Stimulated activated CD8-positive, alpha-beta memory T cell treated with anti-CD3 and anti-CD28 coated beads, Interleukin-7, amount 100 ng/mL, for 1 hour (primary cell): ENCODE measurements at places on chromosomes 2 and 18.

- no peak for DNase-seq
These were observed 174.0 kb downstream of the MREG start for GRCh38 chr2:215839309-215839708.

DNA sequence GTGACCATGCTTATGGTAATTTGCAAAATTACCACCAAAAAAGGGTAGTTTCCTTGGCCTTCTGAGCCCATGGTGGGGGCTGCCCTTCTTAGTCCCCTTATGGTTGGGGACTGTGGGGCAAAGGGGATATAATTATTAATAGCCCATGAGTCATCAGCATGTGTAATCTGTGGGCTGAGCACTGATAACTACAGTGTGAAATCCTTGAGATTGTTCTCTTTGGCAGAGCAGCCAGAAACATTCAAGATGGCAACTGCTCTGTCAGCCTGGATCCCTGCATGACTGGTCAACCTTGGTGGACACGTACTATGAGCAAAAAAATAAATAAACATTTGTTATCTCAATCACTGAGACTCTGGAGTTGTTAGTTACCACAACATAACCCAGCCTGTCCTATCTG, 61.3 kb downstream of the MGAT4A start:
- DNase-seq: no peak

DNA sequence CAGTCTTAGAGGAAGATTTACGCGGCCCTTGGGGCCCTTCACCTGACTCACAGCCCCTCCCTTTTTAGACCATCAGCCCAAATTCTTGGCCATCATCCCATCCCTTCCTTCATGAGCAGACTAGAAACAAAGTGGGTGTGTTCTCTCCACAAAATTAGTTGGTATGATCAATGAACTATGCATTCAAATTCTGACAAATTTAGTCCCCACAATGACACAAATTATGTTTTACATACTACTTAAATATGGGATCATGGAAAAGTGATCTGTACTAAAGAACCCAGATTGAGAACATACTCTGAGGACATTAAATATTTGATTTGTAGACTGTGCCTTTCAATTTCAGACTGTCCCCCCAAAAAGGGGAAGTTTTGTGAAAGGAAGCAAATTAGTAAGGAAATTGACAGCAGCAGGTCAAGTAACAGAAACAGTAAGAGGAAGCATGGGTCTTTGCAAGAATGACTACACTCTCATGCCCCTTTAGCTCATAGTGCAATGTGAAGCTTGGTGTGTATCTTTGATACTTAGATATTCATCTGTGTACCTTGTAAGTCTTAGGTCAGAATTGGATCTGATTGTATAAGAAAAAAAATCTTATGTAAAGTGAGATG, 2.2 kb upstream of the MAPRE2 start:
- DNase-seq: no peak

DNA sequence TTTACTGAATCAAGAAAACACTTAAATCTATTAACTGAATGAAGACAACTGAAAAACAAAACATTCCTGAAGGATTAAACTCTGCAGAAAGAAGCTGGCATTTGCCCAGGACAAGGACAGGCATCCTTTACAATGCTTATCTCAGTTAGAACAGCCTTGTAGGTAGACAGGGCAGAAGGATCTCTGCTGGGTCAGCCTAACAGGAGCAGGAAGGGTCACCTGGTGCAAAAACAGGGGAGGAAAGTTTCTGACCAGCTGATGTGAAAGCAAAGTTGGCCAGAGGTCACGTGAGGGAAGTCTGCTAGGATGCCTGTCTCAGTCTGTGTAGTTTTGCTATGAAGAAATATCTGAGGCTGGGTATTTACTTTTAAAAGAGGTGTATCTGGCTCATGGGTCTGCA, 348.6 kb downstream of the ANAPC1 start:
- DNase-seq: no peak

DNA sequence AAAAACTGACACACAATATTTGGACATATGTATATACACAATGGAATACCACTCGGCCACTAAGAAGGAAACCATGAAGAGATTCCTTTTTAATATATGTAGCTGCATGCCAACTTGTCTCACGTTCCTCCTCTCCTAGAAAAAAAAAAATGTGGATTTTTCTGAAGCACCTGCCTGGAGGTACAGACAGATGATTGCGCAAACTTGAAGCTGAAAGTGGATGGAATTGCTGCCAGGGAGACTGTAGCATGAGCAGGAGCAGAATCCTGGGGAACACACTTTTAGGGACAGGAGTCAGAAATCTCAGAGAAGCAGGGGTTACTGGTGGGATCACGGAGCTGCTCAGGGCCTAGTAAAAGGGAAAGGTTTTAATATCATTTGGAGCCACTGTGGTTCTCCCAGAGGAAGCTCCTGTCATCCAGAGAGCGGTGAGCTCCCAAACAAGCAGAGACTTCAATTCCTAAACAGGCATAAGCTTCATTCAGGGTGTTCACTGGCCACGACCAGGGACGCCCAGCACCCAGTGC, 640 bp upstream of the SPR start:
- no peak for DNase-seq

DNA sequence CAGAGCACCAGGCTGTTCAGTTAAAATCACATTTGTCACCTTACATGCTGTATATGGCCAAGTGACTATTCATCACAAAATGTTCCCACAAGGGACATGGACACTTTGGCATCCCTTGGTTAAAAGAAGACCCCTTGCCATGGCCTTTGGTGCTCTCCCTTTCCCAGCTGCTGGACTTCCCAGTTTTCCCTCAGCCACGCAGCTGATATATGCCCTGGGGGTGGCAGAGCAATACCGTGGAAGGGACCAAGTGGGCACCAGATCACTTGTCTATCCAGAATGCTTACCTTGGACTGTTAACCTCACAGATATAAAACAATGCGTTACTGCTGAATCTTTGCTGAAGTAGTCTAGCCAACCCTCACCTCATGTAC, 35.3 kb downstream of the PAIP2B start:
- no peak for DNase-seq

- no peak for DNase-seq
These were observed 24.9 kb upstream of the ACOXL start for GRCh38 chr2:110707386-110707965.

DNA sequence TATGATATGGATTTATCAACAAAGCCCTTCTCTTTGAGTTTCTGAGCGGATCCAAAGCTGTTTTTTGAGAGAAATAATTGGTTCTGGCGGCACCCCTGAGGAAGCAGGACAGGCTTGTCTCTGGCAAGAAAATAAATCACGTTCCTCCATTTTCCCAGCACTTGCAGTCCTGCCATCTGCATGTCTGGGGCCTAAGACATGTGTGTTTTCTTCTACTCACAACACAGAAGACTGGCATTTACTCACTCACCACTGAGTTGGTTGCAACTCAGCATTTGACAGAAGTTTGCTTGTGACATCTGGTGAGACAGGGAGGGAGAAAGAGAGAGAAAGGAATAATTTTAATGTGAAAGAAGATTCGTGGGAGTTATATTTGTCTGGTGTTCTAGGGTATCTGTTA, 37.0 kb upstream of the YES1 start:
- DNase-seq: no peak

- DNase-seq: no peak
These were observed 171.0 kb downstream of the AFF3 start for GRCh38 chr2:99971326-99971900.

- DNase-seq: no peak
These were observed 294.5 kb upstream of the NT5C1B start for GRCh38 chr2:18883616-18884456.

DNA sequence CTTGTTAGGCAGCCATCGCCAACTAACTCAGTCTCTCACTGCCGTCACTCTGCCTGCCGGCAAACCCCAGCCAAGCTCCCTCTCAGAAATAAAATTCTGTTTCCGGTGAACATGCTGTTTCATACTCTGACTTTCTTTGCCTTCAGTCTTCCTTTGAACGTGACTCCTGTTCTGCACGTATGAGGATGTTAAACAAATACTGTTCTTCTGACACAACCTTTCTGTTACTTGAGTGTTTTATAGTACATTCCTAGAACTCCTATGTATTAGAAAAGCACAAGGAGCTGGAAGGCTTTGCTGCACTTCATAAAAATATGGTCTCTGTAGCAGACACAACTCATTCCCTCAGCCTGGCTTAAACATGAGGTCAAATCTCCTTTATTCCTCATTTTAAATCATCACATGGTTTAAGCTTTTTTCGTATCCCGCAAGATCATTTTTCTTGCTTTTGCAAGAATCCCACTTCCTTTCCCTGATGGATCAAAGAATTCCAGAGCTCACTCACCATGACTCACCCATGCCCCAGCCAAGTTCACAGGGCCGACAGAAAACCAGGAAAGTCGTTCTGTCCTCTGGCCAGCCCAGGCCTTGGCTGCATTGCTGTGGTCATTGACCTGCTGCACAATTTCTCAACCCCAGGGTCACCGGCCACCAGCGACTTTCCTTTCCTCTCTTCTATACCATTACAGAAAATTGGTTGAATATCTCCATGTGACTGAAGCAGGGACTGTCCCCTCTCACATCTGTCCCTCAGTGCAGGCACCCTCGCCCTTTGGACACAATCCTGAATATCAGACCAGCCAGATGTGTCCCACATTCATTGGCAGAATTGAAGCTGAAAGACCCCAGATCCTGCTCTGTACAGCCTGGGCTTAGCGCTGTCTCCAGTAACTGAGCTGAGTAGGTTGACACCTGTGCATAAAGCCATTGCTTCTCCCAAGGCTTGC, 183.1 kb upstream of the ARL4C start:
- DNase-seq: no peak

- no peak for DNase-seq
These were observed 168.3 kb downstream of the SMAD7 start for GRCh38 chr18:48782381-48782861.

DNA sequence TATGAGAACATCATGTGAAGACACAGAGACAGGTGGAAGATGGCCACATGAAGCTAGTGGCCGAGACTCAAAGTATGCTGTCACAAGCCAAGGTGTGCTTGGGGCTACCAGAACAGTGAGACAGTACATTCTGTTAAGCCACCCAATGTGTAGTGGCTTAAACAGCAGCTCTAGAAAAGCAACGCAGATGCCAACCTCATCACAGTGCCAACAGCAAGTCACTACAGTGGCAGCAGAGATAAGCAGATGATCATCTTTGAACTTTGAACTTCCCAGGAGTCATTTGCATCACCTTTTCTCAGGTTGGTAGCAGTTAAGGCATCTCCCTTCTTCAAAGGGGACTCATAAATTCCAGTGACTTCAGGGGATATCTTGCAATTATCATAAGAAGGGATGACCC, 394.4 kb downstream of the LRP1B start:
- DNase-seq: no peak

DNA sequence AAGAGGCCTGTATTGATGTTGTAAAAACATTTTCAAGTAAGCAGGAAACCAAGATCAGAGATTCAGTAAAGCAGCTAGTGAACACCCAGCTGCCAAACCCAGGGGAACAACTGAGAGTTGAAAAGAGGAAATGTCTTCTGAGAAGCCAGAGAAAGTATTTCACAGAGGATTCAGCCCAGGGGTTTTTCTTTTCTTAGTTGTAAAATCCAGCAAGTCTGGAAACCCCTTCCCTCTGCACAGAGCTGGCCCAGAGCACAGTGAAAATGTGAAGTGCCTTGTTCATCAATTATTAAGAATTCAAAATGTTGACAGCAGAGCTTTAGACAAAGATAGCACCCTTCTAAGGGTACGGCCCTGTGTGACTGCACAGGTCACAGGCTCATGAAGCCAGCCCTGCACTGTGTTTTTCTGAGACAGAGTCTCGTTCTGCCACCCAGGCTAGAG, 28.4 kb downstream of the AFF3 start:
- DNase-seq: no peak

GRCh38 chr2:25420820-25421237, 79.1 kb upstream of the DNMT3A start:
- DNase-seq: no peak

GRCh38 chr2:189483571-189483970, 42.3 kb downstream of the WDR75 start:
- no peak for DNase-seq

DNA sequence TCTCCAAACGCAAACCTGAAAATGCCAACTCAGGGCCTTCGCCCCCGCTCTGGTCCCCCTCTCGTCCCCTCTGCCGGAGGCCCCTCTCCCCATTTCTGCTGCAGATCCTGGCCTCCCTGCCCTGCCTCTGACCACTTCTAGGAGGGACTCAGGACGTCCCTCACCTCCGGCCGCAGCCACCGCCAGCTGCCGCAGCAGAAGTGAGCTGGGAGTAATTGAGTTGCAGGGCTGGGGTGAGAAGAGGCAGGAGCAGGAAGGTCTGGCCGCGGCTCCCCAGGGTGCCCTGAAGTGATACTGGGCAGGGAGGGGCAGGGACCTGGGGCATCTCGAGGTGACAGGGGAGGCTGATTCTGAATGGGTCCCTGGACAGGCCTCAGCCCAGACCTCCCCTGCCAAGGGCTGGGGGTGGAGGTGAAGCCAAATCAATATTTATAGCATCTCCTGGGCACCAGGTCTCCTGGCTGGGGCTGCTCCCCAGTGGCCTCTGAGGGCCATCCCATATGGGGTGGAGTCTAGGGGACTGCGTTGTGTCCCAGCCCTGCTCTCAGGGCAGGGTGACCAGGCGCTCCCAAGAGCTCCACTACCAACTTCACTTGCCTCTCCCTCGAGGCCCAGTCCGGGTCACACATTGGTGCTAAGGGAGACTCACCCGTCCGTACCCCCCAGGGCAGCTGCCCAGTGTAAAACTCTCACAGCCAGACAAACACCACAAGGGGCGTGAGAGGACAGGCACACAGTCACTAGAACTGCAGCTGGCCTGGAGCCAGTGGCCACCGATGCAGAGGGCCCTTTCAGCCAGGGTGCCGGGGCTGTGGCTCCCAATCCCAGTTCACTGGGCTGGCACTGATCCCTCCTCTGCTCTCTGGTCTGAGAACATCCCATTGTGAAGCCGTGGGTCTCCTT, 33.0 kb downstream of the KCNIP3 start:
- no peak for DNase-seq

DNA sequence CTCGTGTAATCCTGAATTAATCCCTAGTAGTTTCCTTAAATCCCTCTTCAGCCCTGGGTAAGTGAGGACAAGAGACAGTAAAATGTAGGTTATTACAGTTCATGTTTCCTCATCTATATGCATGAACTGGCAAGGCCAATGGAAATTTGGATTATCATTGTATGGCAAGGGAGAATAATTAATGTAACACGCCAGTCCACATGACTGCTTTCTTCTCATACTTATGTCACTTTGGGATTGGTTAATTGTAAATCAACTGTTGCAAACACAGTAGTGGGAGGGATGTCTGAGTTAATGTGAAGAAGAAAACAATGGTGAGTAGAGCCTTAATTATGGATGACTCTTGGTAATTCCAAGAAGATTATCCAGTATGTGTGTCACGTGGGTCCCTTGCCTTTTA, 1.7 kb upstream of the SERPINB7 start:
- no peak for DNase-seq

DNA sequence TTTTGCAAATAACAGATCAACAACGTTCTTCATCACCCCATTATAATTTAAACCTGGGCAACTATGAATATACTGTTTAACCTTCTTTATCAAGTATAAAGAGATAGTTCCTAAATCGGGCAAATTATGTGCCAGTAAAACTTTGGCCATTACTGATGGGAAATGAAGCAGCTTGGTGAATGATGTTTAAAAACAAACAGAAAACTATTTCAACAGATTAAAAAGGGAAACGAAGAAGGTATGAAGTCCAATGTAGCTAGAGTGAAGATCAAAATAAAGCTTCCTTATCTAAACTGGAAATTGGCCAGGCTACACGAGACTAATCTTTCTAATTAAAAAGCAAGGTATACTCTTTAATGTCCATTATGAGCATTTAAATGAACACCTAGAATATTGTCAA, 6.7 kb upstream of the RBBP8 start:
- DNase-seq: no peak
